B cell (primary cell): ENCODE measurements at places on chromosomes 4 and X.

GRCh38 chr4:4585012-4585670 is 43.3 kb upstream of the STX18 start:
- DNase-seq, result no peak

DNA sequence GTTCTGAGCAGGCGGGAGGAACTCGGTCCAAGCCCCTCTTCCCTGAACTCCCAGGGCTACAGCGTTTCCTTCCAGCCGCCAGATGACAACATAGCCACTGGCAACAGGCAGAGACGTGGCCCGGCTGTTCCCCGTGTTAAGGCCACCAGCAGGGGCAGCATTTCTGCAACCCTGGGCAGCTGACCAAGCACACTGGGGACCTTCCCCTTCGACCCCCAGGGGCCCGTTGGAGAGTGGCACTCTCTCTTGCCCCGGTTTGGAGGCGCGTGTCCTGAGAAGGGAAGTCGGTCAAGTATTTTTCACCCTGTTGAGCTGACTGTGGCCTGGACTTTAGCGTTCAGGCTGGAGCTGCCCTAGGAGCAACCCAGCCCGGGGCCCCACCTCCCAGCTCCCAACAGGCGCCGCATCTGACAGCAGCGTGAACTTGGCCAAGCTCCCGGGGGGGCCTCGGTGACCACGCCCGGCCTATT is 37.6 kb downstream of the ZBTB49 start:
- DNase-seq, result no peak

- no peak for DNase-seq
Measured at GRCh38 chr4:47500776-47501175, 15.7 kb downstream of the ATP10D start.

DNA sequence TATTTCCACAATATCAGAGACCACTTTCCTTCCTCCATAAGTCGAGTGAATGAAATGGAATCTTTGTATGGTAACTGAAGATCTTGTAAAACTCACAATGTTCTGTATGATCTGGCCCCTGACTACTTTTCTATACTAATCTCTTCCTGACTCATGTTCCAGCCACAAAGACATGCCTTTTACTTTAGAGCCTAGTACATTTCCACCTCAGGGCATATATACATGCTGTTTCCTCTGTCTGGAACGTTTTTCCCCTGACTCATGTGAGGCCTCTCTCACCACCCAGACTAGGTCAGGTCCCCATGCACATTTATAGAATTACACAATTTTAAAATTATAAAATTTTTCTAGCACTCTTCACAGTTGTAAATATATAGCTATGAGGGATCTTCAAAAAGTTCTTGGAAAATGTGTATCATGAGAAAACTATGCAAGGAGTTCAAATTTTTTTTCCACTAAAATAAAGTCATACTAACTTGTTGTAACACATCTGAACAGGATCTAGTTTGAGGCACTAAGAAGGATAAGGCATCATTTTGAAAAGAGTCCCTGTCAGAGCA is 208.8 kb downstream of the SH2D1A start:
- DNase-seq, result no peak

DNA sequence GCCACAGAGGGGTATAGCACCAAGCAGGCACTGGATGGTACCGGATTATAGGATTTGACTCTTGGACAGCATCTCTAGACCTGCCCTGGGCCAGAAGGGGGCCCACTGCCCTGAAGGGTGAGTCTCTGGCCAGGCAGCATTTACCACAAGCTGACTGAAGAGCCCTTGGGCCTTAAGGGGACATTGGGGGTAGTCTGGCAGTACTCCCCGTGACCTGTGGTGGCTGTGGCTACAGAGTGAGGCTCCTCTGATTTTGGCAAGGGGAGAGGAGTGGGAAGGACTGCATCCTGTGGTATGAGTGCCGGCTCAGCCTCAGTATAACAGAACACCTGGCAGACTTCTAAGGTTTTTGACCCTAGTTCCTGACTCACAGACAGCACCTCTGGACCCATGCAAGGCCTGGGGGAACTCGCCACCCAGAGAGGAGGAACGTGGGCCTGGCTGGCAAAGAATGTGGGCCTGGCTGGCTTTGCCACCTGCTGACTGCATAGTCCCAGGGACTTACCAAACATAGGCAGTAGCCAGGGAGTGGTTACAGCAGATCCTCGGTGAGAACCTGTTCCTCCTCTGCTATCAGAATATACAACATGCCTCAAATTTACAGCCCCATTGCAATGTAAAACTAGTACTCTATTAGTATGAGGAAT is 48.1 kb downstream of the ABCB7 start:
- no peak for DNase-seq

GRCh38 chr4:145283909-145284308 is 103.5 kb upstream of the OTUD4 start:
- no peak for DNase-seq

DNA sequence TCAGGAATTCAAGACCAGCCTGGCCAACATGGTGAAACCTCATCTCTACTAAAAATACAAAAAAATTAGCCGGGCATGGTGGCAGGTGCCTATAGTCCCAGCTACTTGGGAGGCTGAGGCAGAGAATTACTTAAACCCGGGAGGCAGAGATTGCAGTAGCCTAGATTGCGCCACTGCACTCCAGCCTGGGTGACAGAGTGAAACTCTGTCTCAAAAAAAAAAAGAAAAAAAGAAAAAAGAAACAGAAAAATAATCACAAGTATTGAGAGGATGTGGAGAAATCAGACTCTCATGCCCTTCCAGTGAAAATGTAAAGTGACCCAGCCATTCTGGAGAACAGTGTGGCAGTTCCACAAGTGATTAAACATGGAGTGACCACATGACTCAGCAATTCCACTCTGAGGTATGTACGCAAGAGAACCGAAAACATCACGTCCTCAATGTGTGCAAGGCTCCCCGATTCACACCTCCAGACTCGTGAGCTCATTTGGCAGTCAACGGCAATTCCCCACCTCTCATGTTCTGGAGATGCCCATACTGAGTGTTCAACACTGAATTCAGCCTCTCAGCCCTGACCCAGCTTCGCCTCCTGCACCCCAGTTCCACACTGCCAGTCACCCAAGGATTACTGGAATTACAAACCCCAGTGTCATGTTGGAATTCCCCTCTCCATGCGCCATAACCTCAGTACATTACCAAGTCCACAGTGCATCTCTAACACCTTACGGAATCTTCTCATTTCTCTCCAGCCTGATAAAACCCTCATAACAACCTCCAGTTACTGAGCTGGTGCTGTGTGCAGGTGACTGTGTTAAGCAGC is 21.1 kb downstream of the ACOX3 start:
- no peak for DNase-seq

GRCh38 chr4:148170408-148171365 is 271.5 kb downstream of the NR3C2 start:
- no peak for DNase-seq

DNA sequence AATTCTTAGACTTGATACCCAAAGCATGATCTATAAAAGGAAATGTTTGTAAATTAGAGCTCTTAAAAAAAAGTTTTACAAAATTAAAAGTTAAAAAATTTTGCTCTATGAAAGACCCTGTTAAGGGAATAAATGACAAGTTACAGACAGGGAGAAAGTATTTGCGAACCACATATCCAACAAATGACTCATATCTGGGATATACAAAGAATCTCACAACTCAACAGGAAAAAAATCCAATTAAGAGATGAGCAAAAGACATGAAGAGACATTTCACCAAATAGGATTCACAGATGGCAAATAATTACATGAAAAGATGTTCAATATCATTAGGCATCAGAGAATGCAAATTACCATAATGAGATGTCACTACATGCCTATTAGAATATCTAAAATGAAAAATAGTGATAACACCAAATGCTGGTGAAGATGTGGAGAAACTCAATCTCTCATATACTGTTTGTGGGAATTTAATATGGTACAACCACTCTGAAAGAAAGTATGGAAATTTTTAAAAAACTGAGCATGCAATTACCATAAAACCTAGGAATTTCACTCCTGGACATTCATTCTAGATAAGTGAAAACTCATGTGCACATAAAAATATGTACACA is 100.8 kb upstream of the EOLA2 start:
- no peak for DNase-seq

- no peak for DNase-seq
Measured at GRCh38 chrX:54208531-54208930, 25.5 kb upstream of the FAM120C start.

- DNase-seq, result no peak
Measured at GRCh38 chrX:46553935-46554334, 8.7 kb upstream of the ZNF674 start.
